ENCODE measurements at places on chromosomes 13 and 19. TPM values are rescaled to one million over a fixed set of nuclear protein-coding genes. Genes with fewer than 3 reads are reported as not detected.

KLK7 gene
- total RNA-seq: 0.14 TPM

PLIN5 gene
- total RNA-seq: 11.1 TPM

- DNase-seq: no peak
Observed at GRCh38 chr13:48866249-48866648, 109.5 kb upstream of the FNDC3A start.

ONECUT3 gene
- not detected for total RNA-seq

DNA sequence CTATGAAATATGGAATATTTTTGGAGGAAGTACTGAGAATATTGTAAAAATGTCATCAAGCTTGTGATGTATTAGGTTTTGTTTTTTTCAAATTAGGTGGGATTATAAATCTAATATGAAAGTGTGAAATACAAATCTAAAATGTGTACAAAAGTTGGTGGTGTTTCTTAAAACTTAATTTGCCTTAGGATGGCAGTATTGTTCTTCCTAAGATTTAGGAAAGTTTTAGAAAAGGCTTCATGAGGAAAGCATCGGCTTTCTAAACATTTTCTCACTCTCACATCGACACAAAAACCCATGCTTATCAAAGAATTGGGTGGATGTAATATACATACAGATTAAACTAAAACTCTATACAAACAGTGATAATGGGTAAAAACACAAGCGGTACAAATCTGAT lies 972.0 kb upstream of the PCDH20 start:
- DNase-seq: no peak

LRG1 gene
- total RNA-seq: 1.1 TPM

SPACA4 gene
- total RNA-seq: not detected

RAVER1 gene
- 42.4 TPM for total RNA-seq

CD209 gene
- 2.6 TPM for total RNA-seq

ZNF66 gene
- 15.3 TPM for total RNA-seq

IZUMO4 gene
- total RNA-seq: 1.5 TPM

All from uterus (tissue), 4 donors.